Astrocyte (in vitro differentiated cells and primary cell): ENCODE measurements at places on chromosomes 7 and 10.

GRCh38 chr10:31076610-31076988, 44.9 kb upstream of the ZNF438 start:
- no peak overlapping the region for H3K27ac ChIP-seq
- no peak for DNase-seq
- H3K27me3 ChIP-seq = no peaks in the 10 kb centered on the region
- no peaks in the 10 kb centered on the region for H3K36me3 ChIP-seq
- H3K4me1 ChIP-seq = peaks cover 33% of the 10 kb centered on the region

DNA sequence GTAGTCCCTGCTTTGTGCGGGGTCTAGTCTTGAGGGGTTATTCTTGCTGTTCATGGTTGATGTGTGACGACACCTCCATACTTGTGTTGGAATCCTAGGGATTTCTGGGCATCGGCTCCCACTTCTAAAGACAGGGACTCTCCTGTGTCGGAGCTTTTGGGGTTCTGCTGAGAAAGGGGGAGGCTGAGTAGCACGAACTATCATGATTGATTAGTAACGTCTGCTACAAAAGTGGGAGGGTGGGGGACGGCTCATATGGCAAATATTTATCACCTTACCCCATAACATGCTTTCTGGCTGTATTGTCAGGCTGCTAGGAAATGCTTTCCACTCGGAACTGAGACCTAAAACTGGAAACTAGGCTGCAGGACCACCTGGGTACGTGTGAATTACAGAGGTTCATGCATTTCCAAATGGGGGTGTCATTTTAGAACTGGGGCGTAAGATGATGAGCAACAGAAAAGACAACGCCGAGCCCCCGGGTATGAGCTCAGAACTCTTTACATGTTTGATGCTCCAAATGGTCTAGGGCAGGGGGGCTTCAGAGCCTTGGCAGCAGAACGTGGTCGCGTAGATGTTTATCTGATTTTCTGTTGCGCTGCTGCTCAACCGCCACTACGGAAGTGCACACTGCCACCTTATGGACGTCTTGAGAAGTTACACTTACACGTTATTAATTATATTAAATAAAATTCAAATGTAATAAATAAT, 15.1 kb upstream of the NME8 start:
- no peaks in the 10 kb centered on the region for H3K27me3 ChIP-seq
- DNase-seq = peak; percentile 18
- no peaks in the 10 kb centered on the region for H3K36me3 ChIP-seq
- H3K4me1 ChIP-seq = no peaks in the 10 kb centered on the region
- peak overlapping the region; percentile 40 for H3K4me3 ChIP-seq
- H3K27ac ChIP-seq = no peak overlapping the region

GRCh38 chr10:38007551-38007950, 2.9 kb upstream of the ZNF33A start:
- H3K27ac ChIP-seq = no peak overlapping the region
- no peaks in the 10 kb centered on the region for H3K36me3 ChIP-seq
- no peak for DNase-seq
- no peaks in the 10 kb centered on the region for H3K27me3 ChIP-seq

- H3K36me3 ChIP-seq = no peaks in the 10 kb centered on the region
- peaks cover 93% of the 10 kb centered on the region for H3K27me3 ChIP-seq
- H3K4me3 ChIP-seq = no peak overlapping the region
- no peaks in the 10 kb centered on the region for H3K4me1 ChIP-seq
- H3K27ac ChIP-seq = no peak overlapping the region
- no peak for DNase-seq
Measured at GRCh38 chr10:101233443-101233842, 4.2 kb upstream of the LBX1 start.

GRCh38 chr7:122072924-122073599, 71.0 kb downstream of the AASS start:
- no peaks in the 10 kb centered on the region for H3K27me3 ChIP-seq
- no peak overlapping the region for H3K27ac ChIP-seq
- H3K4me3 ChIP-seq = no peak overlapping the region
- no peaks in the 10 kb centered on the region for H3K4me1 ChIP-seq
- no peak for DNase-seq
- H3K36me3 ChIP-seq = peaks cover 7% of the 10 kb centered on the region

GRCh38 chr10:29623797-29624196, 11.0 kb downstream of the SVIL start:
- no peak overlapping the region for H3K4me3 ChIP-seq
- H3K27me3 ChIP-seq = no peaks in the 10 kb centered on the region

DNA sequence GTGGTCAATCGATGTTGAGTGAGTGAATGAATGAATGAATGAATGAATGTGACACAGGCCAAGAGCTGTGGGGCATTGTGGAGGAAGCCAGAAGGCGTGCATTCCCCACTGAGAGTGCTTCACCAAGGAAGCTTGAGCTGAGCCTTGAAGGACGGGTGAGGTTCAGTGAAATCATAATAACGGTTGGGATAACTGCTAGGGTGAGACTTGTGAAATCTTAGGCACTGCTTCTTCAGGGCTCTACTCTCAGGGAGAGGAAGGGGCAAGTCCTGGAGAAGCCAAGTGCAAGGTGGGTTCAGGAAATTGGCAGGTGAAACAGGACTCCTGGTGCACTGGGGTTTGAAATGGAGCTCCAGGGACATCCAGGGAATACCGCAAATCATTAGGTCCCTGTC, 23.7 kb upstream of the PRKAG2 start:
- no peak overlapping the region for H3K27ac ChIP-seq
- peaks cover 19% of the 10 kb centered on the region for H3K27me3 ChIP-seq
- no peak overlapping the region for H3K4me3 ChIP-seq
- no peaks in the 10 kb centered on the region for H3K36me3 ChIP-seq
- DNase-seq = no peak
- no peaks in the 10 kb centered on the region for H3K4me1 ChIP-seq

DNA sequence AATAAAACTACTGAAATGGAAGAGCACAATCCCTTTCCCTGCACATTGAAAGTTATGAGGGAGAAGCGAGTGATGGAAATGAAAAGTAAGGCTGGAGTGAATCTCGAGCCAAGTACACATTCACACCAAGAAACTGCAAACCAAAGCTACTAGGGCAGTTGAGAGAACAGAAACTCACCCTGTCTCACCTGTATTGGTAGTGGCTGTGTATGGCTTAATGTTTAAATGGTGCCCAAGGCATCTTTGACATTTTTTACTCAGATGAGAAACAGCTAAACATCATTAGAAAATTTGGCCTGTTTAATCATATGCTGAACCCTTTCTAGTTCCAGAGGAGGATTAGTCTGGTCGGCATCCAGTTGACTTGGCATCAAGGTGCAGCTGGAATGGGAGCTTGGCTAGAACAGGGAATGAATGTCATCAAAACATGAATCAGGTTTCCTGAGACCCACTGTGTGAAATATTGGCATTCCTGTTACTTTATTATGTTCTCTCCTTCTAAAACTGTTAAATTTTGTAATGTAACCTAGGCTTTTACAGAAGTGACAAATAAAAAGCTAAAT, 840.8 kb downstream of the GRM8 start:
- no peaks in the 10 kb centered on the region for H3K27me3 ChIP-seq
- no peaks in the 10 kb centered on the region for H3K36me3 ChIP-seq
